ENCODE measurements at places on chromosomes 3 and 15. TPM values are rescaled to one million over a fixed set of nuclear protein-coding genes. Genes with fewer than 3 reads are reported as not detected.

The SH3GL3 gene
- not detected for total RNA-seq

The TTBK2 gene
- total RNA-seq = 17.1 TPM

The DZIP1L gene
- not detected for total RNA-seq

The RYR3 gene
- not detected for total RNA-seq

The RPL22L1 gene
- 101 TPM for total RNA-seq

Measured in activated naive CD4-positive, alpha-beta T cell treated with anti-CD3 and anti-CD28 coated beads, Interleukin-2, amount 50 U/mL, for 72 hours (primary cell).